ENCODE measurements at places on chromosomes 12 and 14. TPM values are rescaled to one million over a fixed set of nuclear protein-coding genes. Genes with fewer than 3 reads are reported as not detected.

GRCh38 chr14:61552241-61552640 is 143.1 kb upstream of the HIF1A start:
- no peak for DNase-seq

GRCh38 chr12:25653487-25654175 is 100.5 kb upstream of the LMNTD1 start:
- DNase-seq: peak; percentile 20

The MSRB3 gene
- 16.6 TPM for total RNA-seq

The CAPZA3 gene
- total RNA-seq: 0.99 TPM

The MAP1LC3B2 gene
- total RNA-seq: not detected

The PNP gene
- total RNA-seq: 36.7 TPM

The CLEC2A gene
- 60.8 TPM for total RNA-seq

The ZNF891 gene
- total RNA-seq: 1.0 TPM

- no peak for DNase-seq
Measured at GRCh38 chr12:3795066-3795465, 42.2 kb upstream of the CRACR2A start.

DNA sequence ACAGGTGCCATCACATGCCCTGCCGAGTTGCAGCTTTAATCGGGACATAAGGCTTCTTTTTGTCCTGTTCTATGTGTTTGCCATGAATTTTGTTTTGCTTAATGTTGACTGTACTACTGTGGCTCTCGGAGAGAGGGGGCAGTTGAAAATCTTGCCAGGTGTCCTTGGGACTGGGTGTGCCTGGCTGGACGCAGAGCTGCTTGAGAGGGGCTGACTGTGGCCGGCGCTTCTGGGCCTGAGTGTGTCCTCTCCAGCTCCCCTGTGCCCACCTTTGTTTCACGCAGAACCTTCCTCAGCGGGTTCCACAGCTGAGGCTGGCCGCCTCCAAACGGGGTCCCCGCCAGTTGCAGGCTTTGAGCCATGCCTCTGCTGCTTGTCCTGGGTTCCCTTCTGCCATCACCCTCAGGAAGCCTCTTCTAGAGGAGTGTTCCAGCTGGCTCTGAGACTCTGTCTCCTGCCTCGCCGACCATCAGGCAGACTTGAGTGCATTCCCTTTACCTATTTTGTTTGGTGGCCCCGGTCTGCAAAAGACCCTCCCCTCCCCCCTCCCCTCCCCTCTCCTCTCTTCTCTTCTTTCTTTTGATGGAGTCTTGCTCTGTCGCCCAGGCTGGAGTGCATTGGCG is 49.7 kb downstream of the DDX51 start:
- peak; percentile 29 for DNase-seq

GRCh38 chr12:2284857-2285256 is 232.1 kb downstream of the CACNA1C start:
- DNase-seq: no peak

- no peak for DNase-seq
Measured at GRCh38 chr14:96958057-96958456, 160.9 kb downstream of the VRK1 start.

GRCh38 chr12:12017135-12017581 is 53.6 kb upstream of the BCL2L14 start:
- no peak for DNase-seq

The MUCL1 gene
- 1,631 TPM for total RNA-seq

GRCh38 chr12:52480073-52480472 is 6.5 kb upstream of the KRT6C start:
- DNase-seq: no peak

GRCh38 chr14:65872536-65872935 is 460.0 kb downstream of the FUT8 start:
- no peak for DNase-seq

The FBRSL1 gene
- total RNA-seq: 250 TPM

The CLEC4D gene
- 0.26 TPM for total RNA-seq

DNA sequence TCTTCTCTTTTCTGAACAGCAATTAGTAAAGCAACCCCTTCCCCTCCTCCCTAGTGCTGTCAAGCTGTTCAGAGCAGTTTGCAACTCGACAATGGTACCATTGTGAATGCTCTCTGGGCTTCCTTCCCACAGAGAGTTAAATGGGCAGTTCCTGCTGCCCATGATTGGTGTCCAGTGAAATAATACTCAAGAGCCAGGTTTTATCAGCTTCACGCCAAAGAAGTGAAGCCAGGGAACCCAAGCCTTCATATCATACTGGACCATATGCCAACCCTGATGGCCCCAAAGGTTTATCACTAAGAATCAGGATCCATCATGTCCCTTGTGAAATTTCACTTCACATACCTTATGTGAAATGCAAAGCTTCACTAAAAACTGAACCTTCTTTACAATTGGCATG is 24.7 kb downstream of the INSM2 start:
- no peak for DNase-seq

GRCh38 chr14:23468704-23469126 is 788 bp upstream of the NGDN start:
- DNase-seq: no peak

The SLC16A7 gene
- 31.0 TPM for total RNA-seq

DNA sequence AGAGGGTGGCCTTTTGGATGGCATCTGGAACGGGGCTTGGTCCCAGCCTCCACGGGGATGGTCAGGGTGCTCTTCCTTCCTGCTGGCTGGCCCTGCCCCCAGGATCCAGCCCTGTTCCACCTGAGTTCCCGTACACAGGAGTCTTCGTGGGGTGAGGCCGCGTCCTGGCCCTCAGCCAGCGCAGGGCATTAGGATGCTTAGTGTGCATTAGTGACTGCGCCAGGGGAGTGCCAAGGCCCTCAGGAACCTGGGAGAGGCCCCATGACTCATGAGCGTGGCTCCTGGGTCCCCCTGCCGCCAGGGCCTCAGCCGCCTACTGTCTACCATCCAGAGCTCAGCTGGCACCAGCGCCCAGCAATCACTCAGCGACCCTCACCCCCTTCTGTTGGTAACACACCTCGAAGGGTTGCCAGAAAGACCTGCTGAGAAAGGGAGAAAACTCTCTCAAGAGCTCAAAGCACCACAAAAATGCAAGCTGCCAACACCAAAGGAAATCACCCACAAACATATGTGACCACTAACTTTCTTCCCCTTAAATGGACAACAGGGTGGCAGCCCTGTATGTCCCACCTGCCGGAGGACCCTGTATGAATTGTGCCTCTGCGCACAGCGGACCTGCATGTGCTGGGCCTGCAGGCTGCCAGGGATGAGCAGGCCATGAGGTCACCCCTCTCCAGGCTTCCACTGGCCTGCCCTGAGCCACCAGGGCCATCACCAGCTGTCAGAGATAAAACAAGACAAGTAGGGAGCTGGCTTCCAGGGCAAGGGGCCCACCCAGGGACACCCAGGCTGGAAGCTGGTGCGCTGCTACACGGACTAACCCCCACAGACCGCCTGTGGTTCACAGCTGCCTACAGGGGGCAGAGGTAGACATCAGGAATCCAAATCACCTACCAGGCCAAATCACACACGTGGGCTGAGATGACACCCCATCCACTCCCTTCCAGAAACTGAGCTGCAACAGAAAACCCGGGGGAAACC is 28.7 kb downstream of the CCDC85C start:
- DNase-seq: peak; percentile 74

The TMEM132C gene
- 2.0 TPM for total RNA-seq

GRCh38 chr12:105461944-105462762 is 131.7 kb downstream of the C12orf75 start:
- DNase-seq: no peak

DNA sequence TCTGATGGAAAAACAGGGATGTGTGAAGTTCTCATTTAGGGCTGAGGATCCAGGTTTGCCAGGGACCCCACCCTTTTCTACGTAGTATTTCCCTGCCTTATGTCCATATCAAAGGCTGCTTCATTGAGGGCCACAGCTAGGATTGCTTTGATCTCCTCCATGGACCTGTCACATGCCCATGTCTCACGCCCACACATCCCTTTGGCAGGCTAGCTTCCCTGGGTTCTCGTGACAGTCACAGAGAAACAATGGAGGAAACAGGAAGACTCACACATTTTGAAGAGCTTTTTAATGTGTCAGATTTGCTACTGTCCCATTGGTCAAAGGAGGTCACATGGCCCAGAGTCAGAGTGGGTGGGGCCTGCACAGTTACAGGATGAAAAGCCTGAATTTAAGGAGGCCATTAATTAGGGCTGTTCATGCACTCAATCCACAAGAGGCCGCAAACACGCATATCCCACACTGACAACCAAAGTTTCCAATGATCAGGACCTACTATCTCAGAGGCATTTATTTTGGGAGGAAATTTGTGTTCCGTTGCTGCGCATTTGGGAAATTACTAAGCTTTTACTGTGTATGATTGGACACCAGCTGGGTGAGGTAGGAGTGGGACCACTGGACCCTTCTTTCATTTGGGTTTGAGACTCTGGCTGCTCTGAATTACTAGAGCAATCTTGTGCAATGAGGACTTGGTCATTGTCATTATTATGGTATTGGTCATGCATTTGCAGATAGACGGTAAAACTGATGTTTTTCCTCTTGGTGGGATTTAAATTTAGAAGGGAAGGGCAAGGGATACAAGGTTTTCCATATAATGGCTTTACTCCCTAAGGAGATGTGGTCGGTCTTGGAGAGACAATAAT is 266.2 kb downstream of the KTN1 start:
- no peak for DNase-seq

The PLEKHG7 gene
- not detected for total RNA-seq

GRCh38 chr14:85531141-85531586 is 1.2 kb downstream of the FLRT2 start:
- peak; percentile 90 for DNase-seq

DNA sequence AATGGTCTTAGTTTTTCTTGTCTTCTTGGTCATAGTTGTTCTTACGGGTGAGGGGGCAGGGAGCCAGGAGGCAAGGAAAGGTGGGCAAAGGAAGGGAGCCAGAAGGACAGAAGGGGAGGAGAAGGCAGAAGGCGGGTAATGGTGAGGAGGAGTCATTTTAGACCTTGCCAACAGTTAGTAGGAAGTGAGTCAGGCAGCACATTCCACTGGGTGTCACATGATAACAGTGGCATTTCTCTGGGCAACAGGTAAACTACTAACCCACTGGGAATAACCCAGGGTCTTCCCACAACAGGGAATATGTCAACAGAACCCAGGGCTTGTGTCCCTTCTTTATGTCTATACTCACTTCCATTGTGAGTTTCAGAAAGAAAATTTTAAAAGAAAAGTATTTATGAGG is 127.6 kb downstream of the SLC8A3 start:
- DNase-seq: no peak

DNA sequence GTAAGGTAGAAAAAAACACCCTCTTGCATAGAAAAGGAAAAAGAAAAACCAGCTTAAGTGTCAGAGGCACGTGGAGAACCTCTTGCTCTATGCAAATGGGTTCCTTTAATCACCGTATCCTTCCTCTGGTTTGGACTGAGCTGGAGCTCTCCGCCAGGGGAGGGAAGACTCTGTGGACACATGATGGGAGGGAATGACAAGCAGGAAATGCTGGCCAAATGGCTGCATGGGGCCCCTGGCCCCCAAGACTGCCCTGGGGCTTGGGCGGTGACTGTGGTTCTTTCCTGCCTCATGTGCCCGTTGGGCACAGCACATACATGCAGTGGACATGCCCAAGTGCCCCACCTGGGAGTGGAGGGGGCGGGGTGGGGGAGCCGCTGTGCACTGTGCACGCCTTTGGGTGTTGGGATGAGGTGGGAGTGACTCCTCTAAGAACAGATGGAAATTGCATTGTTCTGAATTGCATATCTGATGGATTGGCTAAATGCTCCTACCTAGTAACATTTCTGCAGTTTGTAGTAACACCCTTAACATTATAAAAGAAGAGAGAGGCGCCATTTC is 166.4 kb upstream of the AVPR1A start:
- no peak for DNase-seq

DNA sequence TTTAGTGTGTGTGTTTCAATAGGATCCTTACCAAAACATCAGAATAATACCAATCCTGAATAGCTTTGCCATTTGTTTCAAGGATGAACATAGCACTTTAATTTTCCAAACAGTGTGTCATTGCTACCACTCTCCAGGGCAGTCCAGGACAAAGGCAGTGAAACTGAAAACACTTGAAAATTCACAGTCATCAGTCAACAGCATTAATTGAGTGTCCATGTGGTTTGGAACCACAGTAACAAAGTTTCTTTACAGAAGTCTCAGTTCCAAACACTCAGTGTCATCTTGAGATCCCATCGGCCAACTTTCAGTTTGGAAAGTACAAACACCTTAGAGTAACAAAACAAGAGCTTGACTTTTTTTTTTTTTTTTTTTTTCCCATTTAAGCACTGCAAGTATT is 228.4 kb upstream of the SOX5 start:
- DNase-seq: no peak

The KRT7 gene
- 90.4 TPM for total RNA-seq

- DNase-seq: no peak
Measured at GRCh38 chr12:50979369-50980052, 27.2 kb downstream of the HIGD1C start.

The C1R gene
- 65.0 TPM for total RNA-seq

DNA sequence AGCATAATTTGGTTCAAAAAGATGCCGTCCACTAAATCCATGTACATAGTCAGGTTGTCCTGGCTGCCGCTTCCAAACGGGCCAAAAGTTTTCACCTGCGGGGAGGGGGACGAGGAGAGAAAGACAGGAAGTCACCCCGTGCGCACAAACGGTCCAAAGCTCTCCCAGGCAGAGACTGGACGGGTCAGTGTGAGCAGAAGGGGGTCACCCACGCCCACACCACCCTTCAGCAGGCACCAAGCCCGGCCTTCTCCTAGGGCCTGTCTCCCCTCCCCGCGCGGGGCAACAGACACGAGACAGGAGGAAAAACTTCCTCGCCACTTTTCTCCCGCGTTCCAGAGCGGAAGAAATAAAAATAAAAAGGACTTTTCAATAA is 888 bp downstream of the CCDC88C start:
- no peak for DNase-seq

The C14orf180 gene
- not detected for total RNA-seq

GRCh38 chr12:46558677-46559076 is 186.1 kb upstream of the SLC38A2 start:
- no peak for DNase-seq

The CLEC9A gene
- not detected for total RNA-seq

- no peak for DNase-seq
Measured at GRCh38 chr12:123118497-123118896, 32.4 kb downstream of the PITPNM2 start.

- DNase-seq: no peak
Measured at GRCh38 chr12:109575683-109576082, 2.1 kb downstream of the MVK start.

- DNase-seq: no peak
Measured at GRCh38 chr12:49776858-49777257, 35.5 kb downstream of the TMBIM6 start.

GRCh38 chr12:53217051-53217930 is 10.2 kb upstream of the ITGB7 start:
- DNase-seq: no peak

The KRT83 gene
- total RNA-seq: 34.7 TPM

DNA sequence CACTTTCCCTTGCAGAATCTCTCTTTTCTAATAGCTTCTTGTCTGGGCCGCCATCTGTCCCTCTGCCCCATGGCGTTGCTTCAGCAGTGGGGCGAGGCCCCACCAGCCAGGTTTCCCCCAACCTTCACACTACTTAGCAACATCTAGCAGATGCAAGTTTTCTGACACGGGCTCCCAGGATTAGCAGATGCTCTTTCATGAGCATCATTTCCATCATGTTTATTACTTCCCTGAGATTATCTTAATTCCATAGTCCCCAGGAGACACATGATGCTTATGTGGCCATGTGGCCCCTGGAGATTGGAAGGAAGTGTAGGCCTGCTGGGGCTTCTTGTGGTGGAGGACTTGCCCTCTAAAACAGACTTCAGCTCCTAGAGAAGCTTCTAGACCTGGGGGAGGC is 102.0 kb upstream of the MYL2 start:
- no peak for DNase-seq

GRCh38 chr12:70644861-70645260 is 7.6 kb upstream of the PTPRB start:
- no peak for DNase-seq

Measured in lower leg skin (tissue), 4 donors.